ENCODE measurements at places on chromosomes 5 and 9.
A peak's percentile ranks its signal among the peaks of the same experiment; 100 is the strongest.

DNA sequence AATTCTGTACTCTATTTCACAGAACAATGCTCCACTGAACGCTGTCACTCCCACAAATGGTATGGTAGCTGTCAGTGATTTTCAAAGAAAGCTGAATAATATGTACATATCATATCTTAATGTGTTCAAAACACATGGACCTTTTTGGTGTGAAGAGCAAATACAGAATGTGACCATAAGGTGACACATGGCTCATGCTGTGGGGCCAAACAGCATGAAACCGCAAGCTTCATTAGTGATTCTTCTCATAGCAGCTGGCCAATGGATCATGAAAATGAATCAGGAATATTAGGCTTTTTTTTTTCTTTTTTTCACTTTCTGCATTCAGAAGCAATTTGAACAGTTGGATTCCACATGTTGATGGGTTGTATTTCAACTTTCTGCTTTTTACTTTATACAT, 54.9 kb upstream of the CDH9 start:
- DNase-seq = no peak

DNA sequence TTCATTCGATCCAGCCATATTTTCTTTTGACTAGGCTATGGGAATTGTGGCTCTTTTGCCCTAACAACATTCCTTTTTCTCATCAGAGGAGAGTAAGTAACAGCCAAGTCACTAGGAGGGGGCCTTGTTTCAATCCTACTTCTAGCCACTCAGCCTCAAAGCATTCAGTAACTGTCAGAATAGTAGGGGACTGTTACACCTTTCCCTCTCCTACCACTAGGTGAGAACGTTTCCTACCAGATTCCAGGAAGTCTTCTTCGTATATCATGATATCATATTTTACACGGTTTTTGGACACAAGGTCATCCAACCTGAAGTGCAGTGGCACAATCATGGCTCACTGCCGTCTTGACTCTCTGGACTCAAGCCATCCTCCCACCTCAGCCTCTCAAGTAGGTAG, 171.3 kb upstream of the CDH12 start:
- no peak for DNase-seq

- DNase-seq = no peak
These were observed 21.6 kb downstream of the TJP2 start for GRCh38 chr9:69195668-69196067.

DNA sequence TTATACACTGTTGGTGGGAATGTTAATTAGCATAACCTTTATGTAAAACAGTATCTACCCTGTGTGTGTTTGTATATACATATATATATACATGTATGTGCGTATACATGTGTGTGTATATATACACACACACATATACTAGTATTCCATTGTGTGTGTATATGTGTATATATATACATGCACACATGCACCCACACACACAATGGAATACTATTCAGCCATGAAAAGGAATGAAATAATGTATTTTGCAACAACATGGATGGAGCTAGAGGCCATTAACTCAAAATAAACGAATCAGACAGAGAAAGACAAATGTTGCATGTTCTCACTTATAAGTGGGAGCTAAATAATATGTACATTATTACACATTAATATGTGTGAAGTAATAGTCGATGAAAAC, 17.6 kb upstream of the SAP30L start:
- DNase-seq = no peak

DNA sequence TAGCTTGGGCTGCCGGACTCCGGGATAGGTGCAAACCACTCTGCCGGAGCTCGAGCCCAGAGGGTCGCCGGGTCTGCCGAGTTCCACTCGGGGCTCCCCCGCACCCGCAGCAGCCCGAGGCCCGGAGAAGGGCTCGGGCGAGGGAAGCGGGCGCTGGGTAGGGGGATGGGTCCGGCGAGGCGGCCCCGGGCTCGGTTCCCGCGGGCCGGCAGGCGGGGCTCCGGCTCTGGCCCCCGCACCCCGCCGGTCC, 507 bp downstream of the RICTOR start:
- no peak for DNase-seq

DNA sequence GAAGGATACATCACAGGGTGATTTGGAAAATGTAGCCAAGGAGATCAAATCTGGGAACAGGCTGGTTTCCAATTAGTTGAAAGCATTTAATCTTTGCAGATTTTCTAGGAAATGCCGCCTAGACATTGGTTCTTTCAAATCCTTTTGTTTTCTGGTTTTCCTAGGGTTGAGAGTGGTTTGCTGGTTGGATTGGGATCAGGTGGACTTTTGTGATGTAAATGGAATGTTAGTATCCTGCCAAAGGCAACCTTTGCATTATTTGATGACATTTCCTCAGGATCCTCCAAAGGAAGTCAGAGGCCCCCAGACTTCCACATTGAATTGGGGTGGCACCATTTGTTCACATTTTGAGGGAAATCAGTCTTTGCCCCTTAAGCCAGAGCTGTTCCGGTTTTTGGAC, 245.5 kb upstream of the RPS23 start:
- no peak for DNase-seq

DNA sequence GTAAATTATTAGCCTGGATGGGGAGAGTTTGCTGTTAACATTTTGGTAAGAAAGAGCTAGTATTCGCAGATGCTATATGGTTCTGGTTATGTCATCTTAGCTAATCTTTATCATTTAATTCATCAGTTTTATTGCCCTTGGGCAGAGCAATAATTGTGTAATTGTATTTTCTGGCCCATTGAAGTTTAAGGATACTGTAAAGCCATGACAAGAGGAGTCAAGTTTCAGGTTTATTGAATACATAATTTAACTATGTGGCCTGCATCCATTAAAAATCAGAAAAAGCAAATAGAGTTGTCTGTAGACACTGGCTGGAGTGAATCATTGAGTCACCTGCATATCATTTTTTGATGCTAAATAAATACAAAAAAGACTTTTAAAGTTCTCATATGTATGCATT, 255.8 kb downstream of the PRELID2 start:
- DNase-seq = no peak

DNA sequence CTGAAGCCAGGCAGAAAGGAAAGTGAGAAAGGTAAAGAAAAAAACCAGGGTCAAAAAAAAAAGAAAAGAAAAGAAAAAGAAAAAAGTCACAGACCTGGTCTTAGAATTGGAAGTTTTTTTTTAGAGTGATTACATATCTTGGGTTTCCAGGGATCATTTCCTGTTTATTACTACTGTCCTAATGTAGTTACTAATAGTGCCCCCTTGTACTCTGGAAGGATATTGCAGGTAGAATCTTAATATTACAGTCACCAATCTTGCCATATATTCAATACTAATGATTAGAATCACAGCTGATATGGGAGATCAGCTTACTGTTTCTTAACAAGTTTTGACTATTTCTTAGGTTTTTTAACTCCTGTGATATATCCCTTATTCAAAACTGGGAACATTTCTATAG, 543.2 kb upstream of the CDH6 start:
- DNase-seq = no peak

- no peak for DNase-seq
These were observed 684 bp upstream of the JMY start for GRCh38 chr5:79235261-79235633.

- DNase-seq = no peak
These were observed 21.4 kb downstream of the GLRA1 start for GRCh38 chr5:151903243-151903653.

DNA sequence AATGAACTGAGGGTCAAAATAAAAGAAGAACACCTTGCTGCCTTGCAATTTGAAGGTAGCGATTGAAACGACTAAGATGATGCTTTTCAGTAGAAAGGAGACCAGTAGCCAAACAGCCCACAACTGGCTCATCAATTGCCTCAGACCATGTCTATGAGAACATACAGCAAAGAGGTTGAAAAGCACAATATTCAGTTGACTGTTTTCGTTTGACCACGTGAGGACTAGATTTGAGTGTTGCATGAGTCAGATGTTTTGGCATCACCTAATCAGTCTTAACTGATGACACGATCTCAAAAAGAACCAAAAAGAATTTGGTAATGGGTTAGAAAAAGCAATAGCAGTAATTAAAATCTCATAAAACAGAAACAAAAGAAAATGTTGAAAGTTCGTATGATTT, 82.7 kb upstream of the IL7R start:
- peak; percentile 23 for DNase-seq

GRCh38 chr9:37550781-37551180, 25.4 kb downstream of the FBXO10 start:
- DNase-seq = no peak

DNA sequence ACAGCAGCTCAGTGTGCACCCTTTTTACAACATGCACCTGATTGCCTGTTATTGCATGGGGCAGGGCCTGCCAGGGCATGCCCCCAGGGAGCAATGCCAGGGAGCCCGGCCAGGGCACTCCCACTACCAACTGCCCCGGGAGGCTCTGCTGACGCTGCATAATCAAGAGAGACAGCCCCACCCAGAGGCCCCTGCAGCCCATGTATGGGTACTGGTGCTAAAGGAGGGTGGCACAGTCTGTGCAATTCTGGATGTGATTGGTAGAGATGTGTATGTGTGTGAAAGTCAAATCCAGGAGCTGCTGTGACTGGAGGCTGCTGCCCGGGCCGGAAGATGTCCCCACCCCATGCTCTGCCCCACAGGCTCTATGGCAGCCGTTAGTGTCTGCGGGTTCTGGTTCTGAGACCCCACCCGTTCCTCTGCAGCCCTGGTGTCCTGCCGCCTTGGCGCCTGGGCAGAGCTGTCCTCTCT, 3.9 kb upstream of the NEURL1B start:
- DNase-seq = no peak

DNA sequence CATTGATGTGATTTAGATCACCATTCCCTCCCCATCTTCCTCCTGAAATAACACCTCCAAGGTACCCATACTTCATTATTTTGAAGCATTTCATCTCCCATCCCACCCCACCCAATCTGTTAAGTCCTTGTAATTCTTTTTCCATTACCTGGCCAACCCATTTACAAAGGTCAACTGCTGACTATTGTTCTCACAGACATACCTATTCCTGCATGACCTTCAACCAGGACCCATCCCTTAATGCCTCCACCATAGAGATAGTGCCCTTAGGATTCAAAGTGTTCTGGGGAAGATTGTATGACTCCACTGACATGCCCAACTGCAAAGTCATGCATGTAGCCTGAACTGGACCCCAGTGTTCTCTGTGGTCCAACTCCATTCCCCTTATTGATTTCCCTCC, 91.2 kb downstream of the NLN start:
- DNase-seq = no peak

GRCh38 chr5:150057996-150058395, 28.4 kb downstream of the CSF1R start:
- no peak for DNase-seq

- no peak for DNase-seq
These were observed 134.1 kb downstream of the ROR2 start for GRCh38 chr9:91815896-91816295.

DNA sequence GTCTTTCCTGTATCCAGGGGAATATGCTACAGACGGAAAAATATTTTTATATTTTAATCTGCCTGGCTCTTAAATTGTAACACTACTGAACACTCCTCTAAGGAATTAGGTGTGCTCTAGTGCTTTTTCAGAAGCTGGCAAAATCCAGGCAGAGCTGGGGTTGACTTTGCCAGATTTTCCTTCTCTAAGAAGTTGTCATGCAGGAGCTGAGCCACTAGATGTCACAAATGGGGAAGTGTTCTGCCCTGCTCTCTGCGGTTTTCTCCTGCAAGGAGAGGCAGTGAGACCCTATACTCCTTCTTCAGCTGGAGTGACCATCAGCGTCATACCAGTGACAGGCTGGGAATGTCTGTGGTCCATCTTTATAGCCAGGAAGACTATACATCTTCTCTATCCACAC, 112.5 kb downstream of the HAPLN1 start:
- no peak for DNase-seq

- DNase-seq = no peak
These were observed 103.5 kb downstream of the GLIS3 start for GRCh38 chr9:4196376-4196775.

DNA sequence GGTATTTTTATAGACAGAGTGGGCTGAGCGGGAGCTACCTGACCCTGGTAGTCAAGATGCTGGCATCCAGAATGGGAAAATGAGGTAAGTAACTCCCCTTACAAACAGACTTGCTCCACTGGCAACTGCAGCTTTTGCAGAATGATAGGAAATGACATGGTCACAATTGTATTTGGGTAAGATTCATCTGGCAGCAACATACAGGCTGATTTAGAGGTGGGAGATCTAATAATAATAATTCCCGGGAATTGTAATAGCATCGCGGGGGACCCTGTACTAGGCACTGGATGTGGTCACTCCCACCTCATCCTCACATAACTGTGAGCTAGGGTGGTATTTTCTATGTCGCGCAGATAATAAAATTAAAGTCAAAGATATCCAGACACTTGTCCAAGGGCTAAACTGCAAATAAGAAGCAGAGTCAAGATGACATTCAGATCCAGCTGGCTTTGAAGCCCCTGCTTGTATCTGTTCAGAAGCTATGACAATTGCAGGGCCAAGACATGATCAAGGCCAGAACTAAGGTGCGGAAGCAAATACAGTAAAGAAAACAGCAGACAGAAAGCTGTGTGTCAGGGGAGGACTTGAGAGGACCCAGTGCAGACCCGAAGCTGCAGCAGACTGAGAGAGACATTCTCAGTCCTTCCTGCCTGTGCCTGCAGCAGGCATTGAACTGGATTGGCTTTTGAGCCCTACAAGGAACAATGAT, 507.2 kb downstream of the BNC2 start:
- no peak for DNase-seq

DNA sequence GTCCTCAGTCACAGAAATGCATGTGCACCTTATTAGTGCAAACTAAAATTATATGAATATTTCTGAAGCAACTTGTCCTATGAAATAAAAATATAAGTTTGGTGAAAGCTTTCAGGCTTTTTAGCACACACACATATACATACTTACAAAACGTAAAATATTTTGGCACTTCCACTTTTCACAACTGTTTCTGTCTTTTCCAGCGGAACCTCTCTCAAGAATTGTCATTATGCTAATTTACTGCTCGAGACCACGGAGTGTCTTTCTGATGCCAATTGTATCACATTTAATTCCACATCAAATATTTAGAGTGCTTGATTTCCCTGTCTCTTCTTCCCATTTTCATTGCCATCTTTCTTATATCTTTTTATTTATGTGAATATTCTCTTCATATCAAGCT, 100.4 kb downstream of the MEF2C start:
- DNase-seq = no peak
